GM23248 (cell line): ENCODE measurements at places on chromosomes 3 and 15.

DNA sequence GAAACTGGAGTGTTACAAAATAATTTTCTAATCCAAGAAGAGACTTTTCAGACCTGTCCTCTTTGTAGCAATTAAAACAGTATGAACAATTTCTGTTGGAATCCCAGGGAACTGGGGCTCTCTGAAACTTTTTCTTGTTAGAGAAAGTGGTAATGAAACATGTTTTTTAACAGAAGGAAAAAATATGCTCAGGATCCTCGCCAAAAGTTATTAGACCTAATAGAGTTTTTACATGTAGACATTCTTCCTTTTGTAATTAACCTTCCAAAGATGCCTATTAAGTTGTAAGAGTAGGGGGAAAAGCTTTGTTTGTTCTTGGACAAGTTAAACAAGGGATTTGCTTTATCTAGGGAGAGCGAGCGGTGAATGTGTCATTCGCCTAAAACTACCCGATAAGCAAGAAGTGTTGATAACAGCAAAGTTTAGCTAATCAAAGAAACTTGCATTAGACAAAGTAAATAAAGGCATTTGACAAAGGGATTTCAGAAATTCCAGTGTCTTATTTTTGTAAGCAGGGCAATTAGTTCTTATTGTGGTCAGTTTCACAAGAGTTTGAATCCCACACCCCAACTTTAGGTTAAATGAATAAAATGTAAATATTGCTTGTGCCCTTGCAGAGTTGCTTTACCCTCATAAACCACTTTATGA is 2.3 kb downstream of the RARB start:
- no peak for DNase-seq

GRCh38 chr3:182631183-182632076 is 161.9 kb upstream of the ATP11B start:
- no peak for DNase-seq

- no peak for DNase-seq
Measured at GRCh38 chr3:18307529-18307928, 117.6 kb downstream of the SATB1 start.

DNA sequence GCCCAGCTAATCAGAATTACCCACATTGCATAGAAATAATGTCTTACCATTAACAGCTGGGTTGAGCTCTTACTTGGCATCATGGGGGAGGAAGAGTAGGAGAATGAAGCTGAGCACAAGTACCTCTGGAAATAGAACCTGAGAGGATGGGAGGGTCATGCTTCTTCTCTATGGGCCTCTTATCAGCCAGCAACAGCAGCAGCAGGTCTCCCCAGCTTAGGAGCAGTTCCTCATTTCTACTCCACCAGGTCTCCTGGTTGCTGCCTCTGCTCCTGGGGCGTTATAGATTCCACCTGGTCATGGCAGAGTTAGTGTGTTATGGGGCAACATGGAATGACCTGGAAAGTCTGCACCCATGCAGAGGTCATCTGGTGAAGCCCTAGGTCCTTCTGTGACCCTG is 3.4 kb downstream of the FSD2 start:
- DNase-seq = no peak

DNA sequence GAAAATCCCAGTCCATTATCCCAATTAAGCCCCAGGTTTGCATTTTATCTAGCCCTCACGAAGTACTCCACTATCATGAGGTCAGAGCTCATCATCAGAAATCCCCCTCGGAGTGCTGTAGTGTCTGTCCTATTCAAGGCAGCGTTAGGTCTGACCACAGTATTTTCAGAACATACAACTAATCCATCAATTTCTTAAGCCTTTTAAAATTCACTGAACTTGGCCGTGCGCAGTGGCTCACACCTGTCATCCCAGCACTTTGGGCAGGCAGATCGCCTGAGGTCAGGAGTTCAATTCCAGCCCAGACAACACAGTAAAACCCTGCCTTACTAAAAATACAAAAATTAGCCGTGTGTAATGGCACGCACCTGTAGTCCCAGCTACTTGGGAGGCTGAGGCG is 11.9 kb downstream of the VGLL4 start:
- no peak for DNase-seq

DNA sequence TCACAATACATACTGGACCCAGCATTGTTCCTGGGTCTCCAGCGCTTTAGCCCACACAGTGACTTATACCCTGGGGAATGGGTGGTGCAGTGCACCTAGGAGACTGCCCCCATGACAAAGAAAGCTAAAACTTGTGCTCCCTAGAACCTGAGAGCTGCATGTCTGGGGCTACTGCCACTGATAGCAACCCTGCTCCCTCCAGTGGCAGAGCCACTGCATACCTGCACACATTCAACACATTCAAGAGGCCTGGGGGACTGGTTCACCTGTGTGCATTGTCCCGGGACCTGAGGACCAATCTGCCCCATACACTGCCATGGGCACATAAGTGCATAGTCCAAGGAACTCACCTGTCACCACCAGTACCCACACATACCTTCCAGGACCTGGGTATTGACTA is 302.7 kb upstream of the MANF start:
- no peak for DNase-seq

GRCh38 chr3:11539677-11540076 is 104.0 kb downstream of the VGLL4 start:
- DNase-seq = no peak

DNA sequence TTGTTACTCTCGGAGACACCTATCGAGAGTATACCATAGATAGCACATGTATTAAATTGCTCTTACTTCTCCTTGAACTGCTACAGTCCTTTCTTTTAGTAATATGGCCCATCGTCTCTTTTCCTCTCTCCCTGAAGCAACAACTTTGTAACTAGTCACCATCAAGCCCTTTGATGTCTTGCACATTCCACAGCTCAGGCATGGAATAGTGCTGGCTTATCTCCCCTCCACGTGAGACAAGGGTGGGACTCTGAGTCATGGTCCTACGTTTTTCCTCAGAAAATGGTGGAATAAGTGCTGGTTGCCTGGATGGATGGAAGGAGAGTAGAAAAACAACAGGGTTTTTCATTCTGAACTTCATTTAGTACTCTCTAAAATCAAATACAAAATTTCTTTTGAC is 163.3 kb upstream of the MBNL1 start:
- DNase-seq = no peak

- DNase-seq = peak; percentile 19
Measured at GRCh38 chr15:68739390-68740080, 81.2 kb downstream of the ANP32A start.

- no peak for DNase-seq
Measured at GRCh38 chr3:123287051-123287961, 85.6 kb downstream of the SEC22A start.

DNA sequence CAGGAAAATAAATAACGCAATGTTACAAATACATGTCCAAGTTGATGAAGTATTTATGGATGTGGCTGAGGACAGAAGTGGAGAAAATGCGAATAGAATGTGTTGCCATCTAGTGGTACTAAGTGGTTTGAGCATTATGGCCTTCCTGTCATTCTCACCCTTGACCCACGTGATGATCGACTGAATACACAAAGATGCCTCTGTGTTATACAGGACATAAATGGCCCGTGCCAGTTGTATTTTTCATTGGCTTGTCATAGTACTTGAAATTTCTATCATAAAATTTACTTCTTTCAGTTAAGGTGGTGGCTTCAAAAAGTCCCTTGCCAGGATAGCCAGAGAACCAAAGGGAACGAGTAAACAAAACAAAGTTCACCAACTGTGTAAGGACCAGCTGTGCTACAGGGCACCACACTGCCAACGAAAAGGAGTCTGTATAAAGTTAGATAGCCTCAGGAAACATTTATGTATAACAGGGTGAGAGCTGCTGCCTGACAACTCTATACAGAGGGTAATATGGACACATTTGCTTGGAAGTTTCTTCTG is 103.7 kb downstream of the MYH15 start:
- peak; percentile 68 for DNase-seq

- DNase-seq = no peak
Measured at GRCh38 chr15:74425630-74426029, 8.1 kb downstream of the SEMA7A start.

DNA sequence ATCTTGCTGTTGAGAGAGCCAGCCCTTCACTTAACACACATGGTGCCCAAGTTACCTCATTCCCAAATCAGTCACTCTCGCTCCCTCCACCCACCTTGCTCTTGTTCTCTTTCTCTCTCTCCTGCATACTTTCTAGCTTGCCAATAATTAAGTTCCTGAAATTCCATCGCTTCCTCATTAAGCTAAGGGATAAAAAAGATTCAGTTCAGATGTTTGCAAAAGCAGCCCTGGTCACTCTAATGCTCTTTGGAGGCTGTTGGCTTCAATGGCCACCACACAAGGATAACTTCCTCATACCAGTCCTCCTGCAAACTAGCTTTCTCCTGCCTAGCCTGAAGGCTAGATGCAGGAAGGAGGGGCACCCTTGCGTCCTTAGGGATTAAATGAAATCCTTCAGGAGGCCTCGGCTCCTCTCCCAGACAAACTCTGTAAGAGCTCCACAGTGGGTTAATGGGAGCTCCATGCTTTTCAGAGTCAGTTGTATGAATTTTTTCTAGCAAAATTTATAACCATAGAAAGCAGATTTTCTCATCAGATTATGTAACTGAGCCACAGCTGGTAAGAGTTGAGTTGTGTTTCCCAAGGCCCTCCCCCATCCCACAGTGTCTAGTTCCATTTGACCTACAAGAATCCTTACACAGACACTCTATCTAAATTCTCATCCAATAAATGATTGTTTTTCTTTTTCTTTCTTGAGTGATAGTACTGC is 176.6 kb upstream of the TRIM42 start:
- no peak for DNase-seq
